NCI-H460 (cell line): ENCODE measurements at places on chromosomes 3 and 15. TPM values are rescaled to one million over a fixed set of nuclear protein-coding genes. Genes with fewer than 3 reads are reported as not detected.

The SKOR1 gene
- total RNA-seq = 0.05 and 0.17 TPM in 2 replicates

- DNase-seq = no peak
These were observed 98.2 kb downstream of the MEIS2 start for GRCh38 chr15:37002041-37002672.

DNA sequence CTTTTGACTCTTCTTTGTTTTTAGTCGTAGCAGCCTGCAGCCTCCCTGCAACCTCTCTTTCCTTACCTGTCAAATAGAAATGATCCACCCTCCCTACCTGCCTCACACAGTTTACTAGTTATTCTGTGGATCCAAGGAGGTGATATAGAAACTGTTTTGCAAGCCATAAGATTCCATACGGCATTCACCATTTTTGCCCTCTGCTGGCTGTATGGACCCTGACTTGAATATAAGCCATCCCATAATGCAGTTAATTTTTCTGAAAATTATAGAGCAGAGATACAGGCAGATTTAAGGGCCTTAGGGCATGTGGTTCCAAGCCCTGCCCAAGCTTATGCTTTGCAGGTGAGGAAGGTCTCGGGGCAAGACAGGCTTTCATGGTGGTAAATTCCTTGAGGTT lies 63.8 kb downstream of the CPN2 start:
- no peak for DNase-seq

GRCh38 chr3:7075117-7075516 lies 214.2 kb downstream of the GRM7 start:
- no peak for DNase-seq

GRCh38 chr3:50464569-50464968 lies 38.9 kb downstream of the CACNA2D2 start:
- DNase-seq = no peak
